Liver (tissue), 10 donors: ENCODE measurements at places on chromosomes 4 and X.

- DNase-seq: no peak
These were observed 353.9 kb downstream of the AFF2 start for GRCh38 chrX:148854306-148854705.

DNA sequence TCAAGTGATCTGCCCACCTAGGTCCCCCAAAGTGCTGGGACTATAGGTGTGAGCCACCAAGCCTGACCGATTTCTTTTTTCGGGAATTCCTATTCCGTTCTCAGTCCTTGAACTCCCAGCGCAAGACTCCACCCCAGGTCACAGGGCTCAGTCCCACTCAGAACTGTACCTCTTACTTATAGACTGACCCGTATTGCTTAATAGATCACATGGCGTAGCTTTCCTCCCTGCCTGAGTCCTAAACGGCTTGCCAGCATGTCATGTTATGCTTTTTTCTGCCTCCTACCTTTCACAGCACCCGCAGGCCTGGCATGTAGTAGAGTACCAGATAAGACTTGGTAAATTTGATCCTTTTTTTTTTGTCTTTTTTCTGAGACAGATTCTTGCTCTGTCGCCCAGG lies 22.4 kb downstream of the SAT1 start:
- DNase-seq: no peak

DNA sequence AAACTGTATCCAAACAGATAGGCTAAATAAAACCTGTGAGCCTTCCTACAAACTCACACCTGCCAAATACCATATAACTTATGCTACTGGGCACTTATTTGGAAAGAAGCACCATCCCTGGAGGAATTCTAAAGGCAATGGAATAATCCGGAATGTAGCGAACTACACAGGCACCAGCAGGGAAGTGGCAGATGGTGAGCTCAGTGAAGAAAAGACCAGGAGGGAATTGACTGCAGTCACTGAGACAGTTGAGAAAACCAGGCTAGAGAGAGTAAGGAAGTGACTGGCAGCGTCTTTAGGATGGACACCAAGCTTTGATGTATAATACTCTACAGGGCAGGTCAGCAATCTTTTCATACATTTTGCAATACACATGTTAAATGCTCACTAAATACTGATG lies 16.3 kb downstream of the NDNF start:
- no peak for DNase-seq

- DNase-seq: no peak
These were observed 1869.7 kb downstream of the PCDH7 start for GRCh38 chr4:32589853-32590252.

GRCh38 chr4:173782660-173783059 lies 252.6 kb upstream of the HAND2 start:
- DNase-seq: no peak

DNA sequence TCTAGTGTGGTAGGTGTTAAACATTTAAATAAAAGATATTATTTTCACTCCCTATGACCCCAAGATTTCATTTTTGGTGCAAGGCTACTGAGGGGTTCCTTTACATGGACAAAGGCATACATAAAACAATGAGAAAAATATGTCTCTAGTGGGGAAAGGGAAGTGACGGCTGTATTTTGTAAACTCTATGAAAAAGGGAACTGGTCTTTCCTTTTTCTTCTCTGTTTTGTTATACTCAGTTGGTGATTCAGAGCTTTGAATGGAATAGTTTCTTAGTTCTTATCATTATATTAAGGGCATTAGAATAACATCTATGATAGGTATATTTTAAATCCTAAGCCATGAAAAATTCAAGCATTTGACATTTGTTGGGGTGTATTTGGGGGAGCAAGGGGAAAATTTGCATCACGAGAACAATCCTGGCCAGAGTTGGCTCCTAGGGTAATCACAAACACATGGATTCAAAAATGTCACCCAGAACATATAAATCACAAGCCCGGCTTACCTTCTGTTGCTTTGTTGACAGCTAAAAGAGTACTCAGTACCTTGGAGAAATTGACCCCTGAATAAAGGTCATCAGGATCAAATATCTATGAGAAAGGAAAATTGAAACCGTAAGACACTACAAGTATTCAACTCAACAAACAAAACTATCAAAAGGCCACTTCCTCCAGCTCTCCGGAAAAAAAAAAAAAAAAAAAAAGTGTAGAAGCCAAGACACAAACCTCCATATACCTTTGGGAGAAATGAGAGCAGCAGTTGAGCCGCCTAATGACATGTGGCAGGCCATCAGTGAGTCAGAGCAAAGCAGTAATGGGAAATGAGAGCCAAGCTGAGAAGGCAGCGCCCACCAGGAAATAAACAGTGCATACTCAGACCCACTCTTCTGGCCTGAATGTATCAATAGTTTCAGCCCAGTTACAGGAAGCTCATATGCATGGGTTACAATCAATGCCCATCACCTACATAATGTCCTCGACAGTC lies 33.4 kb downstream of the ARHGEF6 start:
- no peak for DNase-seq

DNA sequence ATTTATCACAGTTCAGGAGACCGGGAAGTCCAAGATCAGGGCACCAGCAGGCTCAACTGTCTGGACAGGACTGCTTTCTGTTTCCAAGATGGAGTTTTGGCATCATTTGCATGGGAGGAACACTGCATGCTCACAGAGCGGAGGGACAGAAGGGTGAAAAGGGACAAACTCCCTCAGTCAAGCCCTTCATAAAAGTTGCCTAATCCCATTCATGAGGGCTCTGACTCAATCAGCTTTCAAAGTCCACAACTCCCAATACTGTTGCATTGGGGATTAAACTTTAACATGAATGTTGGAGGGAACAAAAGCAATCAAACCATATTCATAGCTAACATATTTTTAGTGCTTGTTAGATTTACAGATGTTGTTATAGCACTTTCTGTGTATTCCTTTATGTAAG lies 158.9 kb upstream of the MAD2L1 start:
- DNase-seq: no peak

GRCh38 chr4:185787926-185788679 lies 23.9 kb downstream of the SORBS2 start:
- no peak for DNase-seq

GRCh38 chr4:15868111-15868510 lies 70.4 kb downstream of the FGFBP1 start:
- no peak for DNase-seq

- no peak for DNase-seq
These were observed 187.9 kb downstream of the CHM start for GRCh38 chrX:85859426-85859825.

- no peak for DNase-seq
These were observed 111.1 kb downstream of the ANK2 start for GRCh38 chr4:113160548-113160947.

- DNase-seq: no peak
These were observed 525.1 kb upstream of the ATOH1 start for GRCh38 chr4:93303440-93303839.

- DNase-seq: no peak
These were observed 30.1 kb downstream of the ADGRA3 start for GRCh38 chr4:22485737-22486136.

GRCh38 chr4:10084651-10085358 lies 31.8 kb downstream of the WDR1 start:
- no peak for DNase-seq

DNA sequence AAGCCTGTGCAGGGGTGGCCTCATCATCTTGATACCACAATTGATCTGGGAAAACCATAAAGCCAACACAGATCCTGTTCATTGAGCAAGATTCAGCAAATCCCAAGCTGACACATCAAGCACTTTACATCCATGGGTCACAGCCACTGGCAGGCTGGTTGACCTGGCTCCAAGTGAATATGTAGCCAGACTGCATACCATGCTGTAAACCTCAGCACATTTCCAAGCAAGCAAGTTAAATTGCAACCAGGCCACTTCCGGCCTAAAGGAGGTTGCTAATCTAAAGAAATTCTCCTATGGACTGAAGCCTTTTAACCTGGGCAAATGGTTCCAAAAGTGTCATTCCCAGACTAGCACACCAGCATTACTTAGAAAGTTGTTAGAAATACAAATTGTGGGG lies 54.4 kb upstream of the USP26 start:
- no peak for DNase-seq

- no peak for DNase-seq
These were observed 28.1 kb downstream of the KANTR start for GRCh38 chrX:53122013-53122412.

DNA sequence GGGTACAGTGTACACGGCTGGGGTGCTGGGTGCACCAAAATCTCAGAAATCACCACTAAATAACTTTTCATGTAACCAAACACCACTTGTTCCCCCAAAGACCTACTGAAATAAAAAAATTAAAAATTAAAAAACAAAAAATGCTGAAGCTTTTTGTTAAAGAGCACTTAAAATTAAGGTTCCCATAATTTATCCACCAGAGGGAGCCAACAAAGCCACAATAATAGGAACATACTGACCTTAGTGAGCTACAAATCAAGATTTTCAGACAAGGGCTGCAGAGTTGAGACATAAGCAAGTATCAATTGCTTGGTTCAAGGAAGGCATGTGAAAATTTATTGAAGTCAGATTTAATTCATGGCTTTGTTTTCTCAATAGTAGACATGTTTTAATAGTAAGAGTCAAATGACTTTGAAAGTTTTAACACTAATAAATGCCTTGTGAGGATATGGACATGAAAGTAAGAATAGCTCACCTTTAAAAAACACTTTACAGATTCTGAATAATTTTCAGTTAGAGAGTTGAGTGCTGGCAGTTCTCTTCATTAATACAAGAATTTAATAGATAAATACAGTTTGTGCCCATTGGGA lies 43.0 kb upstream of the SCOC start:
- DNase-seq: no peak

DNA sequence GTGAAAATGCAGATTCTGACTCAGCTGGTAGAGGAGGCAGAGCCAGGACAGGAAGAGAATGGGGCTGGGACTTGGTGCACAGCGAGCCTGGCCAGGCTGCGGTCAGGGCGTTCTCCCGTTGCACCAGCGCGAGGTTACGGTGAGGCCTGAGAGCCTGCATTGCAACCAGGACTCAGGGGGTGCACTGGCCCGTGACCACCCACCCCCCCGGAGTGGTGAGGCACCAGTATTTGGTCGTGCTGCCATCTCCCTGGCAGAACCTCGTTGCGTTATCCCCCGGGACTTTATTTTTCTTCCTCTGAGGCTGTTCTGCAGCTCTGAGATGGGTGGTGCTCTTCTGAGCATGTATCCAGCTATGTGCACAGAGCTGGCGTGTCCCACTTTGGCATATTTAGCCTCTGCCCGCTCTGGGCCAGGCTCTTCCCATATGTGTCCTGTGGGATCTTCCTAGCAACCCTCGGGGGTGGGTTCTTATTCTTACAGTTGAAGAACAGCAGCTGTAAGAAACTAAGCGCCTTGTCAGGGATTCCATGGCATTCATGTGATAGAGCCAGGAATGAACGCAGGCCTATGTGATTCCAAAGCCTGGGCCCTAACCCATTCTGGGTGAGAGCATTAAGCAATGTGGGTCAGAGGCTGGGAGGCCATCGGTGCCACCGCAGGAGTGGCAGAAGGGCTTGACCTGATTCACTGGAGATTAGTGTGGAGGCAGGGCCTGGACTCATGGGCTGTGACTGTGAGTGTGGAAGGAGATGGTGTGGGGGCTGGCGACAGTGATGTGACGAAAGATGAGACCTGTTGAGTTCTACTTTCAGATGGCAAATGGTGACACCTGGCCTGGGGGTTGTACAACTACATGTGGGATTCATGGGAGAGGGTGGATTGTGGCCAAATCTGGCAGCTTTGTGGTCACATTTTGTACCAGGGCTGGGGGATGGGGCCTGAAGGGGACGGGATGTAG lies 3.1 kb downstream of the TADA2B start:
- DNase-seq: no peak

- no peak for DNase-seq
These were observed 9.1 kb upstream of the MAN2B2 start for GRCh38 chr4:6565691-6566390.

DNA sequence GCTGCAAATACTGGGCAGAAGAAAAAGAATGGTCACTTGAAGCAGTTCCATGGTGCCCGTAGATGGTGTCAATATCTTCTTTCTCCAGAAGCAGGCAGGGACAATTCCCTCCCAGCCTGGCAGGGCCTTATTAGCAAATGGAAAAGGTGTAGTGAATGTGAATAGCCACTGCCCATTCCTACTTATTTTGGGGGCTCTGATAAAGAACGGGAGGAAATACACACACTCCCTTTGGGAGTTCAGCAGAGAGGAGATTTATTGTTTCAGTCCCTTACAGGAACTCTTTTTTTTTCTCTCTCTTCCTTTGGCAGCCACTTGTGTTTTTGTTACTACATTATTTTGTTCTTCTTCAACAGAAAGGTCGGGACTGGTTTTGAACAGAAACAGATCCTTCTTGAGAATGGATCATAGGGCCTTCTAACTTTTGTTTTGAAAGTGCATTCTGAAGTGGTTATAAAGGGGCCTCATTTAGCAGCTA lies at the start of gene EMCN:
Gene EMCN (minus strand): TSS at position 159 of the 478 bp plus-strand sequence. CDS start 108 bp downstream, at position 51.
- no peak for DNase-seq

- DNase-seq: no peak
These were observed 66.1 kb upstream of the IL15 start for GRCh38 chr4:141570290-141570689.
